NCI-H510A (cell line): ENCODE measurements at places on chromosomes 7 and 10.

DNA sequence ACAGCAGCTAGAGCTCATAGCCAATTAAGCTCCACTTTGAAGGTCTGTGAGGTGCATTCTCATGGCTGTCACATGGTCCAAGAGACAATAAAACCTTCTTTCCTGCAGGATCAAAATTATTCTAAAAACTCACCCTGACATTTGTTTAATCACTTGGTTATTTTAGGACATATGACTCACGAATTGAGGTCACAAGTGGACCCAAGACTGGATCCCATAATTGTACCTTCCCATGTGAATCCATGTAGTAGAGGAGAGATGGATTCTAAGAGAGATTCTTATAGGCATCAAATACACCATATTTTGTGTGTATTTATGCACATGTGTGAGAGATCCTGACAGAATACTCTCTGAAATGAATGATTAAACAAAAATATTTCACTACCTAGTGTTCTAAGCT, 18.1 kb downstream of the POLR1F start:
- DNase-seq = no peak

DNA sequence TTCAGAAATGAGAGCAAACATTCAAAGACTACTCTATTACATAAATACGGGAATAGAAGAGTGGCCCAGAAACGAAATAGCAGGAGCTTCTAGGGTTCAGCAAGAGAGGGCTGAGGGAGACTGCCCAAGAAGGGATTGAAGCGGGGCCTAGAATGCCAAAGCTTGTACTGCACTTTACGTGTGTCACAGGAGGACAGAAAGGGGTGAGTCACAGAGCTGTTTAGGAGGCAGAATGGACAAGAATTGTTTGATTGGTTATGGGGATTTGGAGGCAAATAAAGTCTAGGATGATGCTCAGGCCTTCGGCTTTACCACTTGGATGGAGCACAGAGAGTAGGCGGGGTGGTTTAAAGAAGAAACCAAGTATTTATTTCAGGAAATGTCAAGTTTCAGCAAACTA, 11.3 kb upstream of the FXYD4 start:
- no peak for DNase-seq

DNA sequence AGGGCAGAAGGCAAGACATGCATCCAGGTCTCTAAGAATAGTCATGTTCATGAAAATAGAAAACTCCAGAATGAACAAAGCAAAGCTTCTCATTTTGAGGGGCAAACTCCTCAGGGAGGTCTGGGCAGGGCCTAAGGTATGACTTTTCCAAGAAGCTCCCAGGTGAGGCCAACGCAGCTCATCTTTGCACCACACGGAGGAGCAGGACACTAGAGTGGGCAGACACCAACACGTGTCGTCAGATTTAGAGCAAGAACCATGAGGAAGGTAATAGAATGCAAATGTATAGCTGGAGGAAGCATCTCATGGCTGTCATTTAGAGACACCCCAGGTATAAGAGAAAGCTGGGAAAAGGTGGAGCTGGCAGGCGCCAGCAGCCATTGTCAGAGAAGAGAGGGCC, 95.7 kb downstream of the WDFY4 start:
- DNase-seq = no peak

DNA sequence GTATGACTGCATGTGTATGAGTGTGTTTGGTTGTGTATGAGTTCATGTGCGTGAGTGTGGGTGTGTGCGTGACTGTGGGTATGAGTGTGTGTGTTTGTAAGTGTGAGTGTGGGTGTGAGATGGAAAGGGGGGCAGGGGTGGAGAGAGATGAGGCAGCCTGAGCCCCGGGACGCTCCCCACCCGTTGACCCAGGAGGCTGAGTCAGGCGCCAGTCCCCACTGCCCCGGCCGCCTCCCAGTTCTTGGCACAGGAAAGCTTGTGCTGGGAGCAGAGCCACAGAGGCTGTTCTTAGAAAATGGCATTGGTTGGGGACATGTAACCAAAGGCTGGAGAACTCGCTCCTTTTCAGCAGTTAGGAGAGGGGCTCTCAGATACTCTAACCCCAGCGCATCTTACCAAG, 27.8 kb upstream of the NUB1 start:
- no peak for DNase-seq

GRCh38 chr10:59674215-59674836, 35.3 kb downstream of the SLC16A9 start:
- no peak for DNase-seq

DNA sequence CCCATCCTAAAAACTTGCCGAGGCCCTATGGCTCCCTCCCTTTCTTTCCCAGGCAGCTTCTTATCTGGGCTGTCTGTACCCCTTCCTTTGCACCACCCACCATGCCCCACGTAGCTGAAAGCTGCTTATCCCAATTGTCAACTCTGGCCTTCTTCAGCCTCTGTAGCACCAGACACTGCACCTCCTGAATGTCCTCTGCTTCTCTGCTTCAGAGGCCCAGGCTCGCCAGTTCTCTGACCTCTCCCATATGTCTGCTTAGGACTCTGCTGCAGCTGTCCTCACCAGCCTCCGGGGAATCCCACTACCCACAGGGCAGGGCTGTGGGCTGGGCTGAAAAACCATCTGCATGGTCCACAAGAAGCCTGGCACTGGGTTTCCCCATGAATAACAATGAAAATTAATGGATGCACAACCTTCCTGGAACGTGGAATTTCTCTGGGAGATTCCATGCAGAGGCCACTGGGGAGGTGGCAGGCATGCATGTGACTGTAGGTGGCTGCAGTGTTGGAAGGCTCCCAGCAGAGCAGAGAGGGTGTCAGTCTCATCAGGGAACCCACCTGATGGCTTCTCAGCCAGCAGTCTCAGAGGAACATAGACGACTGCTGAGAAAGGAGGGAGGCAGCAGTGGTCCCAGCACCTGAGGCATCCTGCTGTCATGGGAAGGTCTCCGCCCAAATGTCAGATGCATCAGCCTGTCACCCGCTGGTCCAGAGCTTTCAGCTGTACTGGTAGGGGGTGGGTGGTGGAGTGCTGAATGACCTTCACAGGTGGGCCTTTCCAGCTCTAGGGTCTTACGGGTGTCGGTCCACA, 16.8 kb upstream of the SH2D4B start:
- no peak for DNase-seq
